ENCODE measurements at places on chromosomes 2 and 18.
A peak's percentile ranks its signal among the peaks of the same experiment; 100 is the strongest.

- no peak for DNase-seq
These were observed 208.6 kb downstream of the C1D start for GRCh38 chr2:67854103-67854743.

DNA sequence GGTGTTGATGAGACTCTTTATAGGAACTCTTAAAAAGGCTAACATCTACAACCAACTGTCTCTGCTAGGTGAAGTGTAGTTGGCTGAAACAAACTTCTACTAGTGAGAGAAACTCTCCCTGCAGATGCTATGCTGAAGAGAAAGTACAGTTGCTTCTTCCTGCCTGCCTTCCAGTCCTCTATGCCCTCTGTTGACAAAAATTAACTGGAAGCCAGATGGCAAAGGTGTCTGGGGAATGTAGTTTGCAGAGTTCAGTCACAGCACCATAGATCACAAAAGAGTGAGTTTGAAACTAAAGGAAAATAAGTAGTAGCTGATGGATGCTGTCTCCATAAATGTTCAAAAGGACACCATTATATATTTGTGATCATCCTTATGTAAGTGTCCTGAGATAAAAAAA, 958.8 kb upstream of the NRXN1 start:
- no peak for DNase-seq

- no peak for DNase-seq
These were observed 660.7 kb upstream of the CNTNAP5 start for GRCh38 chr2:123364243-123364896.

DNA sequence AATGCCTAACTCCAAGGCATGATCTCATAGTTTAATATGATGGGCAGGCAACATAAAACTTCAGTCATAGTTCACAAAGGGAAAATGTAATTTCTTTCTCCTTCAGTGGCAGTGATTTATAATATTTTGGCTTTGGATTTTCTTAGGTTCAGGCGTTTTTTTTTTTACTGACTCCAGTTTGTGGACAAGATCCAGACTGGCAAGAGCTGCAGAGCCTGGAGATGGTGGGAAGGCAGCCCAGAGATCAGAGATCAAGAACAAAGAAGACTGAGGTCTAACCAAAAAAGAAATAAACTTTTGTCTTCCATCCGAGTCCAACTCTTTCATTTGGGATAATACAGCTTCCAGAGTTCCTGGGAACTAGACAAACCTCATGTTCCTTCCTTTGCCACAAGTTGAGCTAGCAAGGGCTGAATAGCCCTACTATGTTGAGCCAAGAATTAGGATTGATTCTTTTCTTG, 215.3 kb upstream of the SETBP1 start:
- peak; percentile 46 for DNase-seq

DNA sequence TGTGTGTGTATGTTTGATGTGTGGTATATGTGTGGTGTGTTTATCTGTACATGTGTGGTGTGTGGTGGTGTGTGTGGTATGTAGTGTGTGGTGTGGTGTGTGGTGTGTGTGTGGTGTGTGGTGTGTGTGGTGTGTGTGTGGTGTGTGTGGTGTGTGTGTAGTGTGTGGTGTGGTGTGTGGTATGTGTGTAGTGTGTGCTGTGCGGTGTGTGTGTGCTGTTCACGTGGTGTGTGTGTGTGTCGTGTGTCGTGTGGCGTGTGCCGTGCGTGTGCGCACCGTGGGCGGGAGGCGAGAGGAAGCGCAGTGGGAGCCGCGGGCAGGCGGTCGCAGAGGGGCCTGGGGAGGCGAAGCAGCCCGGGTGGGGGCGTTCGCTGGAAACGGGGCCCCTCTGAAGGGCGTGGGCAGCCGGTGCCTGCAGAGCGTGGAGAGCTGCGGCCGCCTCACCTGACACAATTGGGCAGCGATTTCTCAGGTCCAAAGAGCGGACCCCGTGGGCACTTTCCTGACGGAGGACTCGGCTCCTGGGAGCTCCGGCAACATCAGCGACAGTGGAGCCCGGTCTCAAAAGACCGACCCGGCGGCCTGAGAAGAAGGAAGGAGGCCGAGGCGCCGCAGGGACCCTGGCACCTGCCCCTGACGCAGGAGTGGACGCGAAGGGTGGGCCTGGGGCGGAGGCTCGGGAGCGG, 741.1 kb upstream of the SALL3 start:
- DNase-seq, result no peak

Data from right hindlimb (tissue), 1 donor.